ENCODE measurements at places on chromosomes 5 and 9.

DNA sequence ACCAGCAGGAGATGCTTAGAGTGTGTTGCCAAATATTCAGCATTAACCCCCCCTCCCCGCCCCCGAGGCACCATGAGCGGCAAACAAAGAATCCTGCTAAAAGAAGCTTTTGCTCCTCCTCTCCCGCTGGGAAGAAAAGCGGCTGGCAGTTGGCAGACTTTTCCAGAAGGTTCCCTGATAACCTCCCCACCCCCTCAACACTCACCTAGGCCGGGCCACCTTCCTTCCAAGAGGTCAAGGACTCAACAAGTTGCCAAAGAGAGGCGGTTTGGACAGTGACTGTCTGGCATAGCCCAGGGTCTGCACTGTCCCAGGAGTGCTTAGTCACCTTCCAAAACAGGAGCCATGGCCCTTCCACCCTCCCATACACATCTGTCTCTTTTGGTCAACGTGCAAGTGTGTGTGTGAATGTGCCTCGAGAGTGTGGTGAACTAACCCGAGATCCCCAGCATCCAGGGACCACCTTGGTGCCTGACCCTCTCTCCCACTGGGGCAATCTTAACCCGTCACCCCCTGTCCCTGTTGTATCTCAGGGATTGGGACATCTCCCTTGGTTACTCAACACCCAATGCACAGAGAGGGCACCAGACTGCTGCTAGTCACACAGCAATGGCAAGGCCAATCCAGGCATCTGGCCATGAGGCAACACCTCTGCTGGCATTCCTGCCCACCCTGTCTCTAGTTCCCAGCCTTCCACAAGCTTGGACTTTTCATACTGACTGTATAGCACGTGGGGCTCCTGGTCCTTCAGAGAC, 18.9 kb downstream of the CAMK2A start:
- no peak for DNase-seq

DNA sequence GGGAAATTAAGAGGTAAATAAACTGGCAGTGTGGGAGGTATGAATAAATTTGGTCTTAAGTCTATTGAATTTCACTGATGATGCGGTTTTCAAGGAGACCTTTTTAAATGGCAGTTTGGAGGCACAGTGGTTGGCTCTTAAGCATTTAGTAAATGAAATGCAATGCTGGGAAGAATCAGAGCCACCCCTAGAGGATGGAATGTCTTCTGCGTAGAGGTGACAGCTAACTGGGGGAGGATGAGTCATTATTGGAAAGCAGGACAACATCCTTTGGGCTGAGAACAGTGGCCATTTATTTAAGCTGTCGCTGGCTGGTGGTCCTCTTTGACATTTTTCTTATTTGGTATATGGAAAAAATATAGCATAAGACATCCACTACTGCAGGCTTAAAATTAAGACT, 163.2 kb downstream of the SH3GL2 start:
- DNase-seq, result no peak

- no peak for DNase-seq
Measured at GRCh38 chr9:116821633-116822229, 134.6 kb downstream of the TRIM32 start.

- no peak for DNase-seq
Measured at GRCh38 chr5:131899686-131900085, 45.8 kb downstream of the MEIKIN start.

DNA sequence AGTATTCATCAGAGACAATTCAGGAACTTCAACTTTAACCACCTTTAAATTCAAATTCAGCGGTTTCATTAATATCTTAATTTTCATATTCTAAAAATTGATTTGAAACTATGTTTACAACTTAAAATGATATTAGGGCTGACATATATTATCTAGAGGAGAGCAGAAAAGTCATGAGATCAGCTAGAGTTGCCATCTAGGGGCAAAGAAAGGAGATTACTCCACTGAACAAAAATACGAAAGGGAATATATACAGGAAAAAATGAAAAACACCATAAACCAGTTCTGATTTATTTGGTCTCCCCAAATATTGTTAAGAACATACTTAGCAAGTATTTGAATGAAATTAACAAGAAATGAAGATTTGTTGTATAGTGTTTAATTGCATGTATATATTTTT, 946.3 kb downstream of the DTWD2 start:
- no peak for DNase-seq

DNA sequence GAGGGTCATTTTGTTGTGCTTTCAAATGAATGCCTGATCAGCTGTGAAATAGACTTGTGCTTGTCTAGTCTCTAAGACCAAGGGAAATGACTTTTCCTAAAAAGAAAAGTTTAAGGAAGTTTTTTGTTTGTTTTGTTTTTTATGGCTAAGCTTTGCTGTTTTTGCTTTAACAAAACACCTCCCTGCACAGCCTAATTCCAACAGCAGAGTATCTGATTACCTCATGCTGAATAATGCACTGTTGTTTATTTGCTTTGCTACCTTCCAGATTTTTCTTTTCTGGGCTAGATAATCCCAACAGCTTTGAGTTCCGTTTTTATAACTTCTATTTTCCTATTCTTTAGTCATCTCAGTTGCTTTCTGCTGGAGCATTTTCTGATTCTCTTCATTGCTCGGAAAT, 95.8 kb downstream of the AOPEP start:
- DNase-seq, result no peak

DNA sequence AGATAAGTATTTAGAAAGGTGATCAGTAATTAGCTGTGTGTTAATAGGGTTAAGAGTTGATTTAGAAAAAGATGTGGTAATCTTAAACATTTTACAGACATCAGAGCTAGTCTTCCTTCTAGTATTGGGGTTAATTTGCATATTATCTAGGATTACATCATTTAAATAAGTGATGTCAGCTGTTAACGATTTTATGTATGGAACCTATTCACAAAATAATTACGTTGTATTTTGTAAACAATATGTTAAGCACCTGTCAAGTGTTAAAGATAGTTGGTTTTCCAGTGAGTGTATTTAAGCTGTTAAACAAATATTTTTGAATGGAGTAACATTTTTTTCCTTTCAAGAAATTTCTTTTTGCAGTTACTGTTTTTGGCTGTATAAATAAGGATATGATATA, 2.2 kb downstream of the DCP2 start:
- no peak for DNase-seq

DNA sequence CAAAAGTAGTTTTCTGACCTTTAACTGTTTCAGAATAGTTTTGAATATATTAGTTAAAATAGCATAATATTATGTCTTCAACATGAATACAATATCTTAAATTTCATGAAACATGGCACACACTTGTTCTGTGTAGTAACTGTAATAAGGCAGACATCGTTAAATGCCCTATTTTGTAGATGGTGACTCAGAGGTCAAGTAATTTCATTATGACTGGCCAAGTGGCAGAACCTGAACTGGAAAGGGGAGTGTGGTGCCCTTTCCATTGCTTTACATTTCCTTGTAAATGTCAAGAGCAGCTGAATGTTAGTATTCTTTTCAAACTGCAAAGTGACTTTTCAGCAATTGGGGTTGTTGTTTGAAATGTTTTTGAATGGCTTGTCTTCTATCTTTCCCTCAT, 201.2 kb upstream of the CDKN2B start:
- no peak for DNase-seq

GRCh38 chr5:64834611-64835010, 65.9 kb downstream of the CWC27 start:
- no peak for DNase-seq

DNA sequence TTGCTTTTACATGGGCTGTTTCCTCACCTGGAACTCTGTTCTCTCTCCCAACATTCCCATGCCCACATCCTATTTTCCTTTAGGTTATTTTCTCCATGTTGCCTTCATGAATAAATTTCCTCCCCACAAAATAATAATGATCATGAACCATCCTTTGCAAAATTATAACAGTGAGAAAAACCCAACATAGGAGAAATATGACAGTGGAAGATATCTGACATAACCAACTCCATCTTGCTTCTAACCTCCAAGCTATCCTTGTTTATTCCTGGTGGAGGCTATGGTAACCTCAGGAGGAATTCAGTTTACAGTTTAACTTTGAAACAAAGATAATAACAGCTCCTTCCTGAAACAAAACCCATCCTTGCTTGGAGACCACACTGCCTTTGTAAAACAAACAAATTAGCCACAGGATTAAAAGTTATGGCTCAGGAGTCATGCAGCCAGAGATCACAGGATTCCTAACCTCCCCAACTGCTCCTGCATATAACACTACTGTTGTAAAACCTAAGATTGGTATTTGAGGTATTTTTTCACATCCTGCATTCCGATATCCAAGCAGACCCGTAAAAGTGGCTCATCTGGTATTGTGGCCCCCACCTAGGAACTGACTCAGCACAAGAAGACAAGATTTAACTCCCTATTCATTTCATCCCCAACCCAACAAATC, 212.4 kb downstream of the TRIM32 start:
- DNase-seq, result no peak

All from ovary (tissue), 10 donors.